ENCODE measurements at places on chromosomes 3 and 15. TPM values are rescaled to one million over a fixed set of nuclear protein-coding genes. Genes with fewer than 3 reads are reported as not detected.

The SPG21 gene
- 62.0 TPM for total RNA-seq

The FRMD4B gene
- total RNA-seq = 3.2 TPM

The GATM gene
- total RNA-seq = 0.12 TPM

The MAGEL2 gene
- under 0.01 TPM for total RNA-seq

The NCEH1 gene
- total RNA-seq = 14.0 TPM

The TMEM158 gene
- 8.7 TPM for total RNA-seq

The SSUH2 gene
- 0.12 TPM for total RNA-seq

The LRRC49 gene
- total RNA-seq = 10.9 TPM

The CIDEC gene
- not detected for total RNA-seq

The VPS39 gene
- total RNA-seq = 32.3 TPM

The MB21D2 gene
- 8.3 TPM for total RNA-seq

The PLCL2 gene
- total RNA-seq = 5.0 TPM

The IGSF10 gene
- total RNA-seq = 0.15 TPM

The HYAL3 gene
- total RNA-seq = 4.0 TPM

The SENP8 gene
- total RNA-seq = 1.5 TPM

The KIF23 gene
- 2.5 TPM for total RNA-seq

The GABRB3 gene
- 0.45 TPM for total RNA-seq

The SLC28A2 gene
- not detected for total RNA-seq

The CCDC51 gene
- total RNA-seq = 28.3 TPM

The FSIP1 gene
- total RNA-seq = 0.98 TPM

The CDCP1 gene
- total RNA-seq = 3.0 TPM

The C3orf70 gene
- not detected for total RNA-seq

The PP2D1 gene
- total RNA-seq = not detected

The CDHR4 gene
- 1.3 TPM for total RNA-seq

The LRRIQ4 gene
- not detected for total RNA-seq

The NR1I2 gene
- not detected for total RNA-seq

The C15orf62 gene
- total RNA-seq = not detected

The CCRL2 gene
- not detected for total RNA-seq

The SYNPR gene
- total RNA-seq = not detected

The IQCH gene
- 1.3 TPM for total RNA-seq

The TRPM1 gene
- not detected for total RNA-seq

The C2CD4B gene
- 0.68 TPM for total RNA-seq

The ADAMTSL3 gene
- 0.75 TPM for total RNA-seq

The NSUN3 gene
- 8.1 TPM for total RNA-seq

The PARP9 gene
- 12.0 TPM for total RNA-seq

The KLHL6 gene
- not detected for total RNA-seq

The NTRK3 gene
- total RNA-seq = 7.1 TPM

The CATSPER2 gene
- total RNA-seq = 0.45 TPM

The QRICH1 gene
- total RNA-seq = 51.3 TPM

The RBP2 gene
- not detected for total RNA-seq

The CEMIP gene
- 955 TPM for total RNA-seq

The ZNF148 gene
- total RNA-seq = 46.6 TPM

The STRA6 gene
- total RNA-seq = 26.2 TPM

The TMEM108 gene
- total RNA-seq = 0.12 TPM

The IQCF5 gene
- total RNA-seq = not detected
